ENCODE measurements at places on chromosomes 2 and 18.

- no peak for DNase-seq
These were observed 23.8 kb upstream of the BAZ2B start for GRCh38 chr2:159640176-159640575.

- DNase-seq: no peak
These were observed 17.1 kb upstream of the CACNB4 start for GRCh38 chr2:152115952-152116351.

GRCh38 chr2:11457935-11458334 is 8.0 kb downstream of the E2F6 start:
- DNase-seq: no peak

DNA sequence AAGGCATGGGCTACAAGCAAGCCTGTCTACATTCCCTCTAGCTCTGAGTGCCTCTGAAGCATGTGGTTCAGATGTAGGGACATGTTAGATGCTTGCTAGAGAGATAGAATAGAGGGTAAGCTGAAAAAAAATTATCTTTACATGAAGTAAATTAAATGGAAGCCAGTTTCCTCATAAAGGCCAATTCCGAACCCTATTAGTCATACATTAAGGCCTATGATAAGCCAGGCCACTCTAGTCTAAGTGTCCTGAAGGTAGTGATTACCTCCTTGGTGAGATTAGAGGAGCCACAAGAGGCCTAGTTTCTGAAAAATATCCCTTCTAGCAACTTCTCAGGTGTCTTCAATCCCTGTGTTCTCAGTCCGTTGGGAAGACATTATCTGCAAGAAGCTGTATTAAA is 72.4 kb upstream of the NPAS2 start:
- DNase-seq: no peak

DNA sequence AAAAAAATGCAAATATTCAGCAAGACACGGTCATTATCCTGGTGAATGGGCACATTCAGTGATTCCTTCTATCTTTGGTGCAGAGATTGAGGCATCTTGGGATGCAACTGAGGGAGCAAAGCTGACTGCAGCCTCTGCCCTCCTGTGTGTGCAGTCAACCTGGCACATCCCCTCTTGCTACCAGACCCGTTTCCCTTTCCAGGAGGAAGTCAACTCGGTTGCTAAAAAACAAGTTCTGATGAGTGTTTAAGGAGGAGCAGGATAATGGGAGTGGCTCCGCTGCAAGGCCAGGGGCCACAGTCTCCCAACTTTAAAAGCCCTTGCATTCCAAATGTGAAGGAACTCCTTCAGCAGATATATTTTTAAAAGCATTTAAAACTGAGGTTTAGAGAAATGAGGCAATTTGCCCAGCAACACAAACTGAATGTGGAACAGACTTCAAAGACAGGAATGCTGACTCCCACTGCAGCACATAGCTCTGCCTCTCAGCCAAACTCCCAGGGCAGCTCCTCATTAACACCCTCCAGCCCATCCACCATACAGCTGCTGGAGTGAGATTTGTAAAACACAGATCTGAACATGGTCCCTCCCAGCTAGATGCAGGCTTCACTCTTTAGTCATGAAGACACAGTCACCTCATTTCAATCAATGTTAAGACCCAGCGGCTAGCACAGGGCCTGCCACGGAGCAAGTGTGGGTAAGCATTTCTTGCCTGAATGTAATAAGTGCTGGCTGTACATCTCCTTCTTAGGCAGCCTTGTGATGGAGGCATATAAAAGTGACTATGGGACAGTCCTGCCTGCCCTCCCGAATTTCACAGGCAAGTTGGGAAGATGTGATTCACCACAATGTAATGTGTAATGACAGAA is 54.3 kb downstream of the VSNL1 start:
- no peak for DNase-seq

- no peak for DNase-seq
These were observed 233.3 kb downstream of the AGAP1 start for GRCh38 chr2:235727174-235727573.

DNA sequence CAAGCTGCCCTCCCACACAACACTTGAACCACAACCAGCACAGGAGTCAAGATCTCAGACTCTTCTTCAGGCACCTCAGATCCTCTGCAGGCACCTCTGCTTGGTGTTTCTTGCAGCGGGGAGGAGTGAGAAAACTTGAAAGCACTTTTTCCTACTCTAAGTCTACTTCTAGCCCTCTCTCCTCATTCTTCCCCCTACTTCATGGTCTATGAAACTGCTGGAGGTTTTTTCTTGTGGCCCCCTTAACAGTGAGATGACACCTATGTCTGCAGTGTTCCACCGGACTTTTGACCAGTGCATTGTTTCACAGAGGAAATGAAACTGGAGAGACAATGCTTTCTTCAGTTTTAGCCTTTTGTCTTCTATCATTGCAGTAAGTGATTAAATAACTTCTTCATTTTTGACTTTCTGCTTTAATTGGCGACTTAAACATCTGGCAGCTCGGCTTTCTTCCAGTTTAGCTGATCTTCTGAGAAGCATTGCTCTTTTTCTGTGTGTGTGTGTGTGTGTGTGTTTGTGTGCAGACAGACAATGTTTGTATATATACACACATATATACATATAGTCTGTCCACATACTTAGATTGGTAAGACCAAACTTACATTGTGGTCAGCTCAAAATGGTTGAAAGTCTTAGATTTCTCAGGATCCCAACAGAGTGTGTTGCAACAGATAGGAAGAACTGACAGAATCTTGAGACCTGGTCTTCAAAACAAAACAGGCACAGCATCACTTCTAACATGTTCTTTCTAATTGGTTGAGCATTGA is 1474.0 kb upstream of the TMEFF2 start:
- no peak for DNase-seq

GRCh38 chr2:46720592-46721185 is 194.9 kb downstream of the MCFD2 start:
- DNase-seq: no peak

- no peak for DNase-seq
These were observed 539.4 kb upstream of the ID2 start for GRCh38 chr2:8142461-8142860.

DNA sequence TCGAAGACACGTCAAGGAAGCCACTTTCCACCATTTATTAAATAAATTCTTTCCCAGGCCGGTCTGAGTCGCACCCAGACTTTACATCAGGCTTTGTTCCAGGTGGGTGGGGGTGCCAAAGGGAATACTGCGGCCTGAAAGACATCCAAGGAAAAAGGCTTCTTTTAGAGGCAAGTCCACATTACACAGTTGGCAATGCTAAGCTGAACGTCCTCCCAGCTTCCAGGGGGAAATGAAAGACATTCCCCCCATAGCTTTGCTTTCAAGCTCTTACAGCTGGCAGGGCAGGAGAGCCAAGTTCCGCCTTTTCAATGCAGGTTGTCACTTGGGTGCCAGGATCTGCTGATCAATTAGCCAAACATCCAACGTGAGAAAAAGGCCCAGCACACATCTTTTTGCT is 36.5 kb upstream of the PTPN4 start:
- no peak for DNase-seq

DNA sequence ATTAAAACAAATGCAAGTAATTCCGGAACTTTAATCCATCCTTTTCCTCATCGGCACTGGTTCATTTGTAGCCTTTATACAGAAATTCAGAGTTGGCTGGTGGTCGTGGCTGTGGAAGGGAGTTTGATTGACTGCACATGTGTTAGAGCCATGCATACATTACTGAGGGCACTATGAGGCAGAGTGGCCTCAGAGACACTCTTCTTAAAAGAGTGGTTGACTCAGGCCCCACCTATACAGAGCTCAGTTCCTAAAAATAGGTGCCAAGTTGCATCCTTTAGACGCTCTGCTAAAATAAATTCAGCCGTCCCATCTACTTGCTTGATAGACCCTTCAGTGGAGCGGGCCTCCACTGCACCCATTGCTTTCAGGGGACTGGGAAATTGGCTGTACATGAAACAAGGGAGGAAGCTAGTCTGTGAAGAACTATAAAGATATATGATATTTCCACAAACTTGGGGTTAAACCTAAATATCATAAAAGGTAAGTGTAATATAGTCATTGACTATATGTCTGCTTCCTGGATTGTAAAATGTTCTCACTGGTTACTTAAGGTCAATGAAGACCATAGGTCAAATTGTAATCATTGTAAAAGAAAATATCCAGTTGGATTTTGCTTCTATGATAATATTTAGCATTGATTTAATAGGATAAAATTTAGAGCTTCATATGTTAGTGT is 298.9 kb downstream of the XIRP2 start:
- DNase-seq: no peak

GRCh38 chr2:23378496-23378895 is 6.5 kb upstream of the KLHL29 start:
- DNase-seq: no peak

- DNase-seq: no peak
These were observed 58.0 kb upstream of the ARL5A start for GRCh38 chr2:151886241-151886640.

- no peak for DNase-seq
These were observed 7.7 kb downstream of the HOXD3 start for GRCh38 chr2:176164611-176165369.

GRCh38 chr2:19607400-19607799 is 249.0 kb upstream of the OSR1 start:
- no peak for DNase-seq

Data from progenitor cell of endocrine pancreas (in vitro differentiated cells).